ENCODE measurements at places on chromosomes 13 and 19.

DNA sequence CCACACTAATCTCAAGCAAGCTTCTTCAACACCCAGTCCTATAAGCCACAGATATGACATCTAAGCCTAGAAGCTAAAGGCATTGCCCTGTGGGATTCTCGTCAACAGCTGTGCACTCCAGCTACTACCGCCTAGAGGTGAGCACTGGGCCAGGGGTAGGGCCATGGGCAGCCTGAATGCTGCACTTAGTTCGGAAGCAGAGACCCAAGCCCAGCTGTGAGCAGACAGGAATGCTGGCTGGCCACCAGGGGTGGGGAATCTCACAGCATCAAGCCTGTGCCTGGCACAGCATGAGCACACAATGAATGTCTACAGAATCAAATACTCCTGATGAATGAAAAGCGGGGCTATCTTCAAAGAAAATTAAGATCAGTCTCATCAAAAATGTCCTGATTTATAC lies 167.5 kb upstream of the UBL3 start:
- no peak for DNase-seq

- no peak for DNase-seq
Observed at GRCh38 chr13:20939662-20940061, 37.1 kb upstream of the XPO4 start.

DNA sequence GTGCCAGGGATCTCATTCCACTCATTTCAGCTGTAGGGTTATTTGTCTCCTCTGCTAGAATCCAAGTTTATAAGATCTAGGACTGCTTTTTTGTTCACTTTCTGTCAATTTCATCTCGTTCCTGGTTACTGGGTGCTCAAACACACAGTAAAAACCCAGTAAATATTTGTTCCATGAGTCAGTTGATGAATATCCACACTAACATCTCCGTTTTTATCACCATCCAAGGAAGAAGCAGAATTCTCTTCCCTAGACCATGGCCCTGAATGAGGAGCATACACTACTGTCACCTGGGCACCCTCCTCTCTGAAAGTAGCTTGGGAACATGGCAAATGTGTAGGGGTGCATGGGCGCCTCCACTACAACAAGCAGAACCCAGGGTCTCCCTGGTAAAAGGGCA lies 390.8 kb downstream of the FOXO1 start:
- DNase-seq: no peak

GRCh38 chr13:43783820-43784219 lies 3.0 kb downstream of the ENOX1 start:
- DNase-seq: no peak

DNA sequence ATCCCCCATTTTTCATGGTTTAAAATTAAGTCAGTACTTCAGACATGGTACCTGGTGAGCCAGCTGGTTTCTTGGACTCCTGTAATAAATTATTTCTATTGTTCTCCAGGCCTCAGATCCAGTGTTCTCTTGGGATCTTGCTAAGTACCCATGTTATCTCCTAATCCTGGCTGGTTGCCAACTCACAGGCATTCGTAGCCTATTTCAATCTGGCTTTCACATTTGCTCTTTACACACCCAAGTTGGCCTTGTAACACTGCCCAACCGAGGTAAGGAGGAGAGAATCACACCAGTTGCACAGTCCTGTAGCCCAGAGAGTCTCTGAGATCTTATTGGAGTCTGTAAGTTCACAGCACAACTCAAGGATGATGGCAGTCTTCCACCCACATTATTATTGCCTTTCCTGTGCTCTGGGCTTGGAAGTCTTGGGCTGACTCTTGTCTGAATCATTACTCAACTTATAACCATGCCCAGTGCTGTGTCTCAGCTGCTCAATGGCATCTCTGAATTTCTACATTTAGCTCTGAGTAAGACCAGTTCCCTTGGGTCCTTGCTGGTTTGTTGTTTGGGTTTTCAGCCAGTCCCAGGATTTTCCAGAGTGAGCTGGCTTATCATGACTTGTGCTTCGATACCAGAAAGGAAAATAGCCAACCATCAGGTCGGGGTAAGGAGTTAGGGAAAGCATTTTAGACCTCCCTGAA lies 76.6 kb upstream of the KLF12 start:
- DNase-seq: no peak

DNA sequence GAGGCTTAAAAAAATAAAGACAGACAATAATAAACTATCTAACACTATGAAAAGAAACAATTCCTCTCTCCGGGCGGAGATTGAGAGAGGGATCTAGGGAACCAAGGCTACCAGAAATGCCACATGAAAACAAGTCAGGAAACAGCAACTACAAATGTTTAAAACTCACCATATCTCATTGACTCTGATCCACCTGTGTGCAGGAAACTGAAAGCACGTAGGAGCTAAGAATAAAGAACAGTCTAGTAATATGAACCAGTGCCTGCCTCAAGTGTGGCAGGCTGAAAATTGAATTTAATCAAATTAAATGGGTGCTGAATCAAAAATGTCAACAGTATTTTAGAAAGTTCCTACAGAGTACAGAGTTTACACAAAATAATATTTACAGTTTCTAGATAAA lies 1701.0 kb downstream of the SLITRK5 start:
- DNase-seq: no peak

Data from stimulated activated CD8-positive, alpha-beta memory T cell treated with anti-CD3 and anti-CD28 coated beads, Interleukin-7, amount 100 ng/mL, for 48 hours (primary cell).